ENCODE measurements at places on chromosomes 1 and 21.

DNA sequence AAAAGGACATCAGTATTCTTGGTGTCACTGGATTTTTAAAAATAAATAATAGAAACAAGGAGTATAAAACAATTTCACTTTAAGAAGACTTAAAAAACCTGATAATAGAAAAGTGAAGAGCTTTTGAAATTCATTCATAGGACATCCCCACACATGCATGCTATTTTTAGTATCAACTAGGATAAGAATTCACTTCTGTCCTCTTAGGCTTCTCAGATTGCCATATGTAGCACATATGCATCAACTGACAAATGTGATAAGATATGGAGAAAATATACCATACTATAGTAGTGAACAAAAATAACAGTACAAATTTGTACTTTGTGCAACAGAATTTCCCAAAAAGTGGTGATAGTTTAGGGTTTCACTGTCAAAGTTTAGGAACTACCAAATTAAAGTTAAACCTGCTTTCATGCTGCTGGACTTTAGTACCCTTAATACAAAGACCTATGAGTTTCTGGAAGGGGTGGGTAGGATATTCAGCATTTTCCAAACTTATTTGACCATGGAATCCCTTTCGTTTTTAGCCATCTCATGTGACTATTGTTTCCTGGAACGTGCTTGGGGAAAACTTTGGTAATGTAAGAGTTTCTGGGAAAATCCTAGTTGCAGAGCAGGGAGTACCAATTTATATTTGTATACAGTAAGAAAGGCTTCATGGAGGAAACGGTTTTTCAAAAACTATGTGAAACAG lies 19.8 kb downstream of the RPRD2 start:
- no peak for DNase-seq

DNA sequence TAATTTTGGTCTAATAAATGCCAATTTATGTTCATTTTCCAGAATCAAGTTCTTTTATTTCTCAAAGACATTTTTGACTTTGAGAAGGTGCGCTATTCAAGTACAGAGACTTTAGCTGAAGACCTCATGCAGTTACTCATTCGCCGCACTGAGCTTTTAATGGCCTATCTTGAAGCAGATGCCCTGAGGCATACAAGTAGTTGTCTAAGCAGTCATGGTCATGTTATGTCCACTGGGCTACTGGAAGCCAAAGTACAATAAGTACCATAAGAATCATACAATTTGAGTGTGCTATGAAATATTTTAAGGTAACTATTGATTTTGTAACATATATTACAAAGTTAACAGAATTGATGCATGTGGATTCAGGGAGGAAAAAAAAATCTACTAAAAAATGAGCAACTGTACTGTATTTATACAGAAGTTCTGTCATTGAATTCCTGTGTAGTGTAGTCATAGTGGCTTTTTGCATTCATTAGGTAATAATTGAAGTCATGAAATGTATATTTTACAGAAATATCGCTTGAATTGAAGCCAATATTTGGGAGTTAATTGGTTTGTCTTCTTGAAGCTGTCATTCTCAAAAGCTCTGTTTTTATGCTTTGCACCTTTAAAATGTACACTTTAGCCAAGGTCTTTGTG lies 13.5 kb upstream of the NEXN start:
- no peak for DNase-seq

DNA sequence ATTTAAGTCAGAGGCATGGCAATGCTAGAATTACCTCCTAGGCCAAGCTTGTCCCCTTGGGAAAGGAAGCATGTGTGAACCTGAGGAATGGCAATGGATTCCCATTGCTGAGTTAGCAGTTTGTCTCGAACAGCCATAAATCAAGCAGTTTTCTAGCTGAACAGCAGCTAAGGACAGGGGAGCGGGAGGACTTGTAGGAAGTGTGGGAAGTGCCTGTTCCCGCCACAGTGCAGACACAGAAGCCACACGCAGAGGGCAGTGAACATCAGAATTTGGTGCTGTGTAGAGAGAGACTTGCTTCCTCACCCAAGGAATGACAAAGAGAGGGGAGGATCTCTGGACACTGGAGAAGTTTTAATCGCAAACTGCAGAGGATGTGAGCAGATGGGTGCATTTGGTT lies 3.8 kb downstream of the PHGDH start:
- no peak for DNase-seq

DNA sequence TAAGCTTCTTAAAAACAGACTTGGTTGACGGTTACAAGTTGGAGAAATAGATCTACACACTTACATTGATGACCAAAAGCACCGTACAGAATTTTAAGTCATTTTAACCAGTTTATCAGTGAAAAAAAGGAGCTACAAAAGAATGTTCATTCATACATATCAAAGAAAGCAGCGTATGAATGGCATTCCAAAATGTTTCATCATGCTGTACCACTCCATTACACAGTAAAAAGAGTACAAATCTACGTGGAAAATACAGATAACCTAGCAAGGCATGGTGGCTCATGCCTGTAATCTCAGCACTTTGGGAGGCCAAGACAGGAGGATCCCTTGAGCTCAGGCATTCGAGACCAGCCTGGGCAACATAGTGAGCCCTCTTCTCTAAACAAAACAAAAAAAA lies 40.3 kb downstream of the ZZZ3 start:
- DNase-seq: no peak

GRCh38 chr1:216044538-216044937 lies 378.7 kb downstream of the USH2A start:
- no peak for DNase-seq

DNA sequence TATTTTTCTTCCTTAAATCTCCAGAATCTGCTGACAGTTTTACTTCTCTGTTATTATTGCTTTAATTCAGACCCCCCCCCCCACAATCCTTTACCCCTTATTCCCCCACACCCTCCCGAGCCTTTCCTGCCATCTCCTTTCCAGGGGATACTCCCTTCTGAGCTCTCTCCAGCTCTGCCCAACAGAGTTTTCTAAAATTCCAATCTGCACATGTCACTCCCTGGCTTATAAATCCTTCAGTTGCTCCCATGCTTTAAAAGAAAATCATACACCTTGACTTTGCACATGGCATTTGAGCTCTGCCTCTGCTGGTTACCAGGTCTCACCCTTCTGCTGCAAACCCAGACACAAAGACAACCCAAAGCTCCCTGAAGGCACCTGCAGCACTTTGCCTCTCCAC lies 11.7 kb upstream of the EPS8L3 start:
- DNase-seq: no peak

- DNase-seq: peak; percentile 6
These were observed 673 bp downstream of the CD46 start for GRCh38 chr1:207752456-207752998.

- no peak for DNase-seq
These were observed 25.2 kb upstream of the DYRK1A start for GRCh38 chr21:37341254-37341960.

DNA sequence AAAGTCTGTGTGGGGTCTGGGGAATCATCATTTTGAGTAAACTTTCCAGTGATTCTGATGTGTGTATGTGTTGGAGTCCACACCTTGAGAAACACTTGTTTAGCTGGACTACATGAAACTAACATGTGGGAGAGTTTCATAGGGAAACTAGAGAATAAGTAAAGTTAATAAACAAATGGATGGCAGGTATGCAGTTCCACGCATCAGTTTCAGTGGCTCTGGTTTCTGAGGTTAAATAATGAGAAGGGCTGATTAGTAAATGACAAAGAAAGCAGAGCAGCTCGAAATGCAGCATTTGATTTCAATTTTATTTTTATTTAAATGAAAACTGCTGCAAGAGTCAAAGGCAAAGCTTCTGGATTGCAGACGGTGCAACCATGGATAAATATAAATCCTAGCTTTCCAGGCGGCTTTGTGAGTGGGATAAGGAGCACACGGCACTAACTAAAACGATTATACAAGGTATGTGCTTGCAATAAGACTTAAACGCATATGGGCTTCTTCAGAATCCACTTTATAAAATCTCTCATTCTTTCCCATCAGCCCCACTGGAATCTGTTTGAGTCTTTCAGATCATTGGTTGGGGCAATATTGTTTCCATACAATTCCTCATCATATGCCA lies 310.7 kb downstream of the PLPP3 start:
- DNase-seq: no peak

DNA sequence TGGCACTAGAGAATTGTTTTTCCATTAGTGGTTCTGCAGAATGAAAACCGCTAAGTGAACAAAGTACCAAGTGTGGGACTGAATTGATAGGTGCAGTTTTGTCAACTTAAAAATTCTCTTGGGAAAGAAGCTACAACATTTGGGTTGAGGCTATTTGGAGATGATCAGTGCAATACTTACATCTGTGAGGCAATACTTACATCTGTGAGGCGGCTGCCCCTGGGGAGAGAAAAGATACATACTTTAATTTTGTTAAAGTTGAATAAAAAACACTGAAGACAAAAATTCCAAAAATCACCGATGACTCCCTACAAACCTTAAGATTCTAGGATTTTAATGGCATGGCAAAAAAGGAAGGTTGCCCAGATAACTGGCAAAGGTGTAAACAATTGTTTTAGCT lies 1.7 kb downstream of the CFAP410 start:
- no peak for DNase-seq

DNA sequence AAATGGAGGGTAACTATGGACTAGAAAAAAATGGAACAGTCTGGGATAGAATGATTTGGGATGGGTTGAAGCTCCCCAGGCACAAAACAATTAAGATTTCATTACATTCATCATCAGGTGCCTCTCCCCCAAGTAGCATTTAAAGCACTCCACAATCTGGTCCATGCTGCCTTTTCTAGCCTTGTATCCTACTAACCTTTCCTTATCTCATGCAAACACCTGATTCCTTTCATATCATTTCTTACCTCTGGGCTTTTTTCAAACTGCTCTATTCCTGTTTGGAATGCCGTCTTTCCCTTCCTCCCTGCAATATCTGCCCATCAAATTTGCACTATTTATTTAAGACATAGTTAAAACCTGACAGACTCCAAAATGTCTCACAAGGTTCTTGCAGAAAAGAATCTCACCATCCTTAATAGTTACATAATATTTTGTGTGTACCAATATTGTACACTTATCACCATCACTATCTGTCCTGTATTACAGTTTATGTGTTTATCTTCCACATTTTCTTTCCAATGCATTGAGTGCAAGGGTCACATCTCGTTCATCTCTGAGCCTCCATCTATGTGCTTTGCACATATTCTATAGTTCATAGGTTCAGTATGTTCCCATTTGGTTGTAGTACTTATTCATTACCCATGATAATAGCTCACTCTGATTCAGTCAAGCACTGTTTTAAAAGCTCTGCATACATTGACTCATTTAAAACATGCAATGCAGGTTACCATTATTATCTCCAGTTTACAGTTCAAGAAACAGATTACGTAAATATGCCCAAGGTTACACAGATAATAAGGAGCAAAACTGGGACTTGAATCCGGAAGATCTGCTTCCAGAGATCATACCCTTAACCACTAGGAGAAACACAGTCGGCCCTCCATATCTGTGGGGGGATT lies 16.1 kb upstream of the SHCBP1L start:
- no peak for DNase-seq

DNA sequence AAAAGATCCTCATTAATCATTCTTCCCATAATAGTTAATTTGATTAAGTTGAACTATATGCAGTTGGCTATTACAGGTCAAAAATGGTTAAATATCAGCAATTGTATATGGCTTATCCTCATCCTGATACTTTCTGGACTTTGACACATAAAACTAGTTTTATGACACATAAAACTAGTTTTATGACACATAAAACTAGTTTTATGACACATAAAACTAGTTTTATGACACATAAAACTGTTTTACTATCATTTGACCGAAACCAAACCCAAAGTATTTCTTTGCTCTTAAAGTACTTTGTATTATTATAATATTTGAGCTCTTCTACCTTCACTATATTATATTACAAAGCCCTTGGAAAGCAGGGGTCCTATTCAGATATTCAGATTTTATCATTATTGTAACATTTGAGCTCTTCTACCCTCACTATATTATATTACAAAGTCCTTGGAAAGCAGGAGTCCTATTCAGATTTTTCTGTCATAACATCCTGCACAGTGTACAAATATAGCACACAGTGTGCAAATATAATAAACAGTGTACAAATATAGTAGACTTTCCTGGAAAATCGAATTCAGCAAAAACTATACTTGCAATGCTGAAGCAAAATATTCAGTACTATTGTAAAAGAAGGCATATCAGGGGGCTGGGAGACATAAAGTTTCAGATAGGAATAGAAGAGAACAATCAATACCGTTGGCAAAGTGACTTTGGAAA lies 53.0 kb downstream of the NVL start:
- no peak for DNase-seq

GRCh38 chr21:18104802-18105201 lies 139.8 kb upstream of the CHODL start:
- DNase-seq: no peak

DNA sequence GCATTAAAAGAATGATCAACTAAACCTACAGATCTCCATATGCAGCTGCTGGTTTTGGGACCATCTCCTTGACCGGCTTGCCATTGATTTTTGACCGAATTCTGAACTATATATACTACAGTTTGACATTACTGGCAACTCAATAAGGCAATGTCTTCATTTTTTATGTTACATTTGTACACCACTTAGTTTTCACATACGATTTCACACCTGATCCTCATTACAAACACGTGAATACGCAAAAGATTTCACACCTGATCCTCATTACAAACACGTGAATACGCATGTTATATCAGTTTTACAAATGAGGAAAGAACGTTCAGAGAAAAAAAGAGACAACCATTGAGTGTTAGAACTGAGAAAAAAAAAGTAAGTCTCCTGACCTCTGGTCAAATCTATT lies 1.1 kb downstream of the SASS6 start:
- DNase-seq: no peak

GRCh38 chr1:12031039-12031980 lies 12.0 kb downstream of the MIIP start:
- DNase-seq: no peak

GRCh38 chr1:38118976-38119375 lies 72.4 kb upstream of the POU3F1 start:
- no peak for DNase-seq

GRCh38 chr1:77200293-77200692 lies 18.9 kb downstream of the PIGK start:
- no peak for DNase-seq

DNA sequence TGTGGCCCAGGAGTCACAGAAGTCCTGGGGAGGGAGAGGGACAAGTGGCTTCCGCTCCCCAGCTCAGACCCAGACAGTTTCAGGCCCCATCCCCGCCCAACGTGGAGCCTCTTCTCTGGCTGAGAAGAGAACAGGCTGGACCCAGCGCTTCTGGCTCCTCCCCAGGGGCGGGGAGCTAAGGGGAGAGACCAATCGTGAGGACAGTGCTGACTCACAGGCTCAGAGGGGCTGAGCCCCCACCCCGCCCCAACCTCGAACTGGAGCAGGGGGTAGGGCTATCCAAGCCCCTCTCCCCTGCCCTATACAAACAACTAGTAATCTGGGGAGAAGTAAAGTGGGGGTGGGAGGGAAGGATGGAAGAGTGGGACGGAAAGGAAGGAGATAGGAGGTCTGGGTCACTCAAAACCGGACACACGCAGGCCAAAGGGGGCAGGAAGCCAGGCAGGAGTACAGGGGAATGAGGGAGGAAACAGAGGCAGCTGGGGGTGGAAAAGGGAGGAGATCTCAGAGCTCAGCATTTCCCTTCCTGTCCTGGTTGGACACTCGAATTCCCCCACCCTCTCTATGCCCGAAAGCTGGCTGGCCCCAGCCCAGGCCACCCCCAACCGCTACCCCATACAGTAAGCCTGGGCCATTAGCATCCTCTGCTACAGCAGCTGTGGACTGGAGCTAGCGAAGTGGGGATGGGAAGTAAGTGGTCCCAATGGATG lies at the start of gene SHC1:
Gene SHC1, minus strand, starts transcription at position 117 of the 710 bp plus-strand sequence. CDS start 221 bp downstream, outside the sequence.
- no peak for DNase-seq
